ENCODE measurements at places on chromosomes 11 and 22.
A peak's percentile ranks its signal among the peaks of the same experiment; 100 is the strongest.

- DNase-seq: no peak
Measured at GRCh38 chr11:12642806-12643428, 31.3 kb upstream of the TEAD1 start.

DNA sequence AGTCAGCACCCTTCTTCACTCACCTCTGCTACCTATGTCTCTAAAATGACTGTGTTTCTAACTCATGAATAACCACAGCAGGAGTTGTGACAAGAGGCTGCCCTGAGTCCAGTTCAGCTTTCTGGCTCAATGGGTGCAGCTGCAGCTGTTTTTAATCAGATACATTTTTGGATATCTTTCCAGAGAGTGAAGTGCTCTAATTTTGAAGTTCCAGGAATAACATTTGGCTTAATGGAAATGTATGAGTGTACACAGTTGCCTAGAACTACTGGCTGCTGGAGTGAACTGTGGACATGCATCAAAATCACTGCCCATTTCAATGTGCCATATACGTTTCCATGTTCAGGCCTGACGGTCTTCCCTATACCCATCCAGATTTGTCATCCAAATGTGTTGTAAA lies 769.5 kb upstream of the ANO3 start:
- DNase-seq: no peak

DNA sequence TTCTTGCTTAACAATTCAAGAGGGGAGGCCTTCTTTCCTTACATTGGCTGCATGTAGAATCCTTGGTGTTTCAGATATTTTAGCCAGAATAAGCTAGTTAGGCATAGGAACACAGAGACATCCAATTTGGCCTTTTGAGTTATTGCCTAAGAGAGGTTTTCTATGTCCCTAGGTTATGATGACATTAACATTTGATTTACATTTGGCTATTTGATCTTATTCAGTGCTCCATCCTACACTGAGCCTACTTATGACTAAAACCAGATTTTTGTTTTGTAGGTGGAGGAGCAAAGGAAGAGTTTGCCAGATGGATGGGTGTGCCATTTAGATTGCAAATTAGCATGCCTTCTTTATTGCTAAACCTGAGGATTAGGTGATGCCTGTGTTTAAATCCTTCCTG lies 11.1 kb upstream of the SLC37A2 start:
- no peak for DNase-seq

DNA sequence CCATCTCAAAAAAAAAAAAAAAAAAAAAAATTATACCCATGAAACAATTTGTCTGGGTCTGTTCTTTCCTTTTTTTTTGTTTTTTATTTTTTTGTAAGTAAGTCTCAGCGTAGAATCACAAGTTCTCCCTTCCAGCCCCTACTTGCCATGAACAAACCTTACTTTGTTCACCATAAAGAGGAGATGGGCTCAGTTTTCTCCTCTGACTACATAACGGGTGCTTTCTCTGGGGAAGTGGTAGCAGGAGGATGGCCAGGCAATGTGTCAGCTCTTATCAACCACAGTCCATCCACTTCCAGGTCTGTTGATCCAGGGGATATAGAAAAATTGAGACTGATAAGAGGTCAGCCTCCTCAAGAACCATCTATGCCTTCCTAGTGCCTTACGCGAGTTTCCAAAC lies 11.0 kb downstream of the ASCC2 start:
- no peak for DNase-seq

GRCh38 chr11:30873924-30874610 lies 287.9 kb upstream of the MPPED2 start:
- DNase-seq: no peak

DNA sequence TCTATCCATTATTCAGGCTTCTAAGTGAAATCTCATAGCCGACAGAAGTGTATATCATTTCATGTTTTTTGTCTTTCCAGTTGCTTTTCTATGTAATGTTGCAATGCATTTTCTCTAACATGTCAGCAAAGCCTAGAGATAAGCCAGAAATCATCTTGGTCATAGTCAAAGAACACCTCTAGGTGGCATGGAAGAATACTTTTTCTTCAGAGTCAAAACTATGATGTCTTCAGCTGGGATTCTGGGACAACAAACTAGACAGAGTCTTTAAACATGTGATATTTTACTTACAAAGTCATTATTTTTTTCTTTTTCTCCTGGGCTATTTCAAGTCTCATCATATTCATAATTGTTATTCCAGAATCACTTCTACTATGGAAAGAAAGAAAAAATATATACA lies 4.4 kb downstream of the GAS2 start:
- DNase-seq: no peak

GRCh38 chr11:6757373-6757967 lies 14.3 kb downstream of the OR2AG2 start:
- peak; percentile 21 for DNase-seq

DNA sequence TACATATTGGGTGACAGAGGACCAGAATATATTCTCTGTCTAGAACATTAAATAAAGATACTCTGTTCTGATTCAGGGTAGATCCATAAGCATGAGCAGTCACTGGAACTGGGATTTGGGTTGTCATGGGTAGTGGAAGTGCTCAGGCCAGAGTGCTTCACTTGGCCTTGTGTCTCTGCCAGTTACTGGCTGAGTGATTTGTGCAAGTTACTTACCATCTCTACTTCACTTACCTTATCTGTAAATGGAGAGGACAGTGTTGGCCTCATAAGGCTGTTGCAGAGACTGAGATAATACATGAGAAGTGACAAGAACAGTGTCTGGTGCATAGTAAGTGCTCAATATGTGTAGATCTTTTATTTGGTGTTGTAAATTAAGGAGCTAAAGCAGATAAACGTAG lies 17.6 kb downstream of the ATXN10 start:
- no peak for DNase-seq

DNA sequence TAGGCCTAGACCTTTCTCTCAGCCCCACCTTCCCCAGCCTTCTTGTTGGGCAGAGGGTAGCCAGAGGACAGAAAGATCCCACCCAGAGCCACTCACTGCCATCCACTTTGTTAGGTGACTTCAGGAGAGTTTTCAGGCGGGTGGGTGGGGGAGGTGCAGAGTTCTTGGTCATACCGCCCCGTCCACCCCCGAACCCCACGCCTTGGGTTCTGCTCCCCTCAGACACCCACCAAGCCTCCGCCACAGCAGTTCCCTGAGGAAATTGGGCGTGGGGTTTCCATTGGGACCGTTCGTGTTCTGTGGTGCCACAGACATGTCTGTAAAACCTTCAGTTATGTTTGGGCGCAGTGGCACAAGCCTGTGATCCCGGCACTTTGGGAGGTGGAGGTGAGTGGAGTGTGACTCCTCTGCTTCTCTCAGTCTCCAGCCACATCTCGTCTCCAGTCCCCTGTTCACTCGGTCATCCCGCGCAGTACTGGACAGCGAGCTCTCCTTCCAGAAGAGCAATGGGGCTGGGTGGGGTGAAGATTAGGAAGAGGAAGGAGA lies 1.5 kb downstream of the MIF start:
- DNase-seq: no peak

DNA sequence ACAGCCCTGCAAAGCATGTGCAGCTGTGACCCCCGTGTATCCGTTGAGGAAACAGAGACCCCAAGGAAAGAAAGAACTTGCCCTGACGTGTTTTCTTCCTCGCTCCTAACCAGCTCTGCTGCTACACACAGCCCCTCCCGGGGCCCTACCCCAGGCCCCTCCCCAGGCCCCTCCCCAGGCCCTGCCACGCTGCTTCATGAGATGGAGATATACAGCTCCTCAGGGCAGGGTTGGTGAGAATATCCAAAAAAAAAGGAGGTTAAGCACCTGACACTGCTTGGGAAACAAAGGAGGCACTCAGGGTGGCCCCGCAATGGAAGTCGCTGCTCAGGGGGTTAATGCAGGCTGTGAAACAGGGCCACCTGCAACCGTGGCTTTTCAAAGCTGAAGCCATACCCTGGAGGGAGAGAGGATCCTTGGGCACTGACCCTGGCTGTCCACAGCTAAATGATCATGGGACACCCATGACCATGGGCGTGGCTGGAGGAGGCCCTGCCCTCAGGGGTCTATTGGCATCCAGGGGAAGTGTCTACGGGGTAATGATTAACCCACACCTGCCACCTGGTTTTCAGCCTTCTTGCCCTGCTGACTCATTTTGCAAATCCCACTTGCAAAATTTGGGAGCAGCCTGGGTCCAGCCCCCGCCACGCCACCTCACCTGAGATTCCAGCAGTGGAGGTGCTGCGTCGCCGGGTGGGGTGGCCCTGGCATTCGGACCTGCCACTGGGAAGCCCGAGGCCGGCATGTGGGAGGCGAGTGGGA lies 112.1 kb upstream of the ANO1 start:
- no peak for DNase-seq

DNA sequence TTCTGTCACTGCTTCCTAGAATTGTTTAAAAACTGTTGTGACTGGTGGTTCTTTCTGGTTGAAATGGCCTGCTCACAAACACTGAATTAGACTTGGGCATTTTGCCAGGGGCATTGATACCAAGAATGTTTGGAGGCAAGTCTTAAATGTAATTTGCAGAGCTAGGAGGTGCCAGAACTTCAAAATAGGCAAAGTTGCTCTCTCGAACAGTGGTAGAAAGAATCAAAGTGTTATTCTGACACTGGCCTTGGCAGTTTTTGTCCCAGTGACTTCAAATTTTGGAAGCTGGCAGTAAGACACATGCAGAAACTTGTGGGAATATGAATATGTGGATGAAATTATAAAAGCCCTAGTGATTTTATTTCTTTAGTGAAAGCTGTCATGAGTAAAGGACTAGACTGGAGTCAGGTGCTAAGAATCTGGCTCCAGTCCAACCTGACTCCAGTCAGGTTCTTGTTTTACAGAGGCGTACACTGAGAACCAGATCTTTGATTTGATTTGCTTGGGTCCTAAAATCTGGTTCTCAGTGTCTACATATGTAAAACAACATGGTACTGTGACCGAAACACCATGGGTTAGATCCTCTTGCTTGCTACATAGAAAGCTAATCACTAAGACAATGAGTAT lies 20.9 kb downstream of the SVIP start:
- DNase-seq: no peak

DNA sequence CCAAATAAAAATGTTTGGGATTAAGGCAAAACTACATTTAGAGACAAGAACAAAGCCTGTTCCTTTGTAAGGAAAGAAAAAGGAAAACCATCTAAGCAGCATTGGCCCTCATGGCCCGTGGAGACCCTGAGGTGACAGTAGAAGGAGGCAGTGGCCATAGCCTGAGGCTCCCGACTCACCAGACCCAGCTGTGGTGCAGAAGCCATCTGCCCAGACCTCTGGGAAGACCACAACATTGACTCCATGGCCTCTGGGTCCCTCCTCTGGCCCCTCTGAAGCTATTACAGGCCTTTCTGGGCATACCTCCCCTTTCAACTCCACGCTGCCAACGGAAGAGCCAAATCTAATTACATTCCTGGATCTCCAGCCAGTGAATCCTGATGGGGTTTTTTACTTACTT lies 6.4 kb downstream of the PRAME start:
- no peak for DNase-seq

DNA sequence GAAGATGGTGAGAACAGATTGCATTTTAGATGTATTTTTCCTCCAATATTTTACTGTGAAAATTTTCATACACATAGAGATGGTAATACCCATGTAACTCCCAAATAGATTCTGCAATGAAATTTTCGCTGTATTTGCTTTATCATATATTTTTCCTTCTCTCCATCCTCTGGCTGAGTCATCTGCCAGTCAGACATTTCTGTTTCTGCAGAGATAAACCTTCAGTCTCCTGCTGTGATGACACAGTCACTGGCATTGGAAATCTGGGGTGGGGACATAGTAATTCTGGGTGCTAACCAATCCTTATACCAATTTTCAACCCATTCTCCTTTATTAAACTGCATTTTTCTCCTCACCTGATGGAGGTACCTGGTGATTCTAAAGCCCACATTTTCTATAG lies 33.7 kb downstream of the SVIP start:
- no peak for DNase-seq

DNA sequence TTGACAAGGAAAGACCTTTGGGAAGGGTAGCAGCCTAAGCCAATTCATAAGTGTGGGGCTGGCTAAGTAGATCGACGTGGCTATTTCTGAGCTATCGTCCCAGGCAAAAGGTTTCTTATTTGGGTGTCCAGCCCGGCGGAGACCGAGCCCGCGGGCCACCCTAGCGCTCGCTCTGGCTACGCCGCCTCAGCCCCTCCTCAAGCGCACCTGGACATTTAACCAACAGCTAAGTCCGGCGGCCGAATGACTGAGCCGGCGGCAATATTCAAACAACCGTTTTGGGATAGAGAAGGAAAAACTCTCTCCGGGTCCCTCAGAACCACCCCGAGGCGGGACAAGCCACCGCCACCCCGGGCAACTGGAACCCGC lies 457 bp downstream of the RNF141 start:
- DNase-seq: no peak

DNA sequence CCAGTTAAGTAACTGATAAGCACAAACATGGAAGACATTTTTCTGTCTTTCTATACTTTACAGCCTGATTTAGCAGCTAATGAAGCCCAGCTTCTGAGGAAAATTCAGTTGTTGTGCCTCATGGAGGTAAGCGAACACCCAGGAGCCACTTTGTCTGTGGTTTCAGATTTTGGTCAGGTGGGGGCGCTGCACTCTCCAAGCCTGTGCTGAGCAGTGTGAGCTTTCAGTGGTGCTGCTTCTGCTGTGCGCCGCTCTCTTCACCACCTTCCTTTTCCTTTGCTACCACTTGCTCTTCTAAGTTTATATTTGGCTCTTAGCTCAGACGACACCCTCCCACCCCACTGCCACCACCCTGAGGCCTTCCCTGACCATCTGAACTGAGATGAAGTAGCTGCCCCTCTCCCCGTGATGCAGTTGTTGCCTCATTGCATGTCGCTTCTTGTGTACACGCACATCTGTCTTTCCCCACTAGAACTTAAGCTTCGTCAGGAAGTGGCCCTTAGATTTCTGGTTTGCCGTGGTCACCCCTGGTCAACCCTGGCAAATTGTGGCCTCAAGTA lies 14.0 kb downstream of the PSMD13 start:
- DNase-seq: no peak

GRCh38 chr22:21982338-21982965 lies at the start of gene TOP3B:
TOP3B (minus strand) TSS chr22:21982787; CDS start chr22:21975709, 7,078 bp downstream.
- peak; percentile 33 for DNase-seq

DNA sequence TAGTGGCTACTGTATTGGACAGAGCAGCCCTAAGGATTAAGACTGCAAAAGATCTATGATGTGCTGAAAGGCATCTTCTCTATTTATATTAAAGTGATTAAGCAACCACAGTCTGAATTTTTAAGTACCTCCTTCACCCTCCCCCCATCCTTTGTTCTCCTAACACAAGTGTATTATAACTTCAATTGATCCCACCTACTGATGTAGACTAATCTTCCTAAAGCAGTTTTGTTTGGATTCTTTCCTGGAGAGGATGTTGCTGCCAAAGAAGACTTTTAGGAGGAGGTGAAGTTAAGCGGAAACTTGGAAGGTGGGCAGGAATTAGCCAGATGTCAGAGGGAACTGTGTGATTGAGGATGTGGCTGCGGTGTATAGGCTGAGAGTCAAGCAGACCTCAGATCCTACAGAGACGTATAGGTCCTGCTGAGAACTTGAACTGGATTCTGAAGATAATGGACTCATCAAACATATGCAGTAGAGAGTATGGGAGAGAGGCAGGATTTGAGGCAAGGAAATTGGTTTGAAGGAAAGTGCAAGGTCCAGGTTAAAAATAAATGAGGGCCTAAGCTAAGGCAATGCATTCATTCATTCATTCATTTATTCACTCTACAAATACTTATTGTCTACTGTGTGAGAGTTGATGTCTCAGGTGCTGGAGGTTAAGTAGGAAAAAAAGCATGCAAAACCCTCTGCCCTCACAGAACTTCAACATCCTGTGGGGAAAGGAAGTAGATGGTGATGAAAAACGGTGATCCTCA lies 5.2 kb upstream of the RASSF10 start:
- no peak for DNase-seq
